ENCODE measurements at places on chromosomes 16 and 17. TPM values are rescaled to one million over a fixed set of nuclear protein-coding genes. Genes with fewer than 3 reads are reported as not detected.

The TAOK2 gene
- 66.2 TPM for total RNA-seq

The SCGB1C2 gene
- not detected for total RNA-seq

The CACNG1 gene
- total RNA-seq = not detected

The SLC16A6 gene
- 7.5 TPM for total RNA-seq

The CFAP97D1 gene
- total RNA-seq = not detected

The WSCD1 gene
- total RNA-seq = 3.6 TPM

The CACNG3 gene
- total RNA-seq = not detected

Data from lower lobe of right lung (tissue), 2 donors.